ENCODE measurements at places on chromosomes 7 and 10. TPM values are rescaled to one million over a fixed set of nuclear protein-coding genes. Genes with fewer than 3 reads are reported as not detected.

DNA sequence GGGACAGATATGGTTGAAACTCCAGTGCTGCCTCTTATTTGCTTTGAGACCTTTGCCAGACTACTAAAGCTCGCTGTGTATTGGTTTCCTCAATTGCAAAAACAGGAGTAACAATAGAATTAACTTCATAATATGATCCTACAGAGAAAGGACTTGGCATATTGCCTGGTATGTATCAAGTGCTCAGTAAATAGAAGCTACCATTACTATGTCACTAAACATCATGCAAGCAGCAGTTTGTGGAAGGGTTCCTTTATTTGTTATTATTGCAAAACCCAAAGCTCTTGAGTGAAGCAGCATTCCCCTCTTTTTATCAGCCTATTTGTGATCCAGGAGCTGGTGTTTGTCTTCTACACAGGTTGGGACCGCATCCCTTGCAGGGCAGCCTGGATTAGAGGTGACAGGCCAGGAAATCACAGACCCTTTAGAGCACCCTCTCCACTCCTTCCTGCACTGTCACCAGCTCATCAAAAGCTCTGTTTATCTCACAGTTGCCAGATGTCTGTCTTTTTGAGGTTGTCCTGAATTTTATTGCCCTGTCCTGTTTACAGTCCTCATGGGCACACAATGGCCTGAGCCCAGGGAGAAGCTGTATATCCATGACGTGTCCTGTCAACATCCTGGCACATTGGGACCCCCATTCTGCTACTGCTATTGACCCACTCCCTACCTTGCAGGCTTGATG, 121.5 kb downstream of the SNX10 start:
- DNase-seq: no peak

GRCh38 chr7:19091550-19092200, 25.8 kb downstream of the TWIST1 start:
- DNase-seq: no peak

GRCh38 chr10:14487488-14487883, 156.8 kb upstream of the FRMD4A start:
- DNase-seq: no peak

MRPS24 gene
- 75.7 TPM for total RNA-seq

SPDYE1 gene
- not detected for total RNA-seq
